PC-9 (cell line): ENCODE measurements at places on chromosomes 2 and 18.

DNA sequence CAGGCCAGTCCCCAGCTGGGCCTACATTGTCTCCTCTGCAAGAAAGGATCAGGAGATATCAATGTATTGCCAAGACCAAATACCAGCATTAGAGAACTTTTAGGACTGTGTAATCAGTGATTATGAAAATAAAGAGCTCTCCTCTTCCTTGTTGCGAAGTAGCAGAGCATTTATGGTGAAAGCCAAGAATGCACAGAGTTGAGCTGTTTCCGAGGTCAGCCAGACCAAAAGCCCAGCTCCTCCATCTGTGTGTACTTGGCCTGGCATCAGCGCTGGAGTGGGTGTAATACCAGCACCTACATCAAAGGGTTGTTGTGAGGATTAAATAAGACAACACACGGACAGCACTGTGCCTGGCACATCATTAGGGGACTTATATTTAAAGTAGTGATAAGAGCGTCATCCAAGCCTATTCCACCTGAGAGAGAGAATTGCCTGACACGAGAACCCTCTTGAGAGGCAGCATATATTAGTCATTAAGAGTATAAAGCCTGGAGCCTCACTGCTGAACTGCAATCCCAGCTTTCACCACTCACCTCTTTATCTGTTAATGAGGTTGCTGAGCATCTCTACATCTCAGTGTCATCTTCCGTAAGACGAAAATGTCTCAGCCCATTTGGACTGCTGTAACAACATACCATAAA lies 7.4 kb upstream of the SLC16A14 start:
- DNase-seq: no peak

DNA sequence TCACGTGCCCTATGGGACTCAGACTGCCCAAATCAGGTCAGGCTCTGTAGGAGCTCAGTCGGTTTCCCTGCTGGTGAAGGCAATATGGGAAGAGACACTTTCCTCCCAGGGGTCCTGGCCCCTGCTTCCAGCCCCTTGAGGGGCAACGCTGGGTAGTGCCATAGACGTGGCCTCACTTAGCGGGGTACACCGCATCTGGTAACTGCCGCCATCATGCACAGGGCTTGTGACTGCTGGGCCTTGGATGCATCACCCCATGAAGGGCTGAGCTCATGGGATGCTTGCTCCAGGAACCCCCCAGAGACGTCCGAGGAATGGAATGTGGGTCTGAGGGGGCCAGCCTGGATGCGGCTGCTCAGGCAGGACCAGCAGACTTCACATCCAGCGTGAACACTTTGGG lies 127.3 kb upstream of the HDAC4 start:
- DNase-seq: no peak

- no peak for DNase-seq
These were observed 10.8 kb upstream of the CRYBA2 start for GRCh38 chr2:219003979-219004378.

GRCh38 chr2:138356178-138356577 lies 145.4 kb upstream of the SPOPL start:
- DNase-seq: no peak

GRCh38 chr2:121326628-121327027 lies 41.6 kb upstream of the TFCP2L1 start:
- DNase-seq: no peak

DNA sequence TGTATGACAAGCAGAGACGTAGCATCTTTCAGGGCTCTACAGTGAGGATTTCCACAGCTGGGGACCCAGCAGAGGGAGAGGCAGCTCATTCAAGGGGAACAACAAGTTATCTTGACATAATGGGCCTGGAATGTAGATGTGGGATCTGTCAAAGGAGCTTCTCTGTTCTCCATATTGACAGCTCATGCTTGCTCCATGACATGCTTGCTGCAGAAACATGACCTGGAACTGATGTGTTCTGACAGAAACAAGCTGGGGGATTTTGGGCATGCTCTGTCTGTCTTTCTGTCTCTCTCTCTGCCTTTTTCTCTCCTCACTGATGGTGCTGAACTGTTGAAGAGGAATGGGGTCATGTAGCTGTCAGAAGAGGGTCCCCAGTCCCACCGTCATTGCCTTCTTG lies 79.6 kb downstream of the MMADHC start:
- no peak for DNase-seq

DNA sequence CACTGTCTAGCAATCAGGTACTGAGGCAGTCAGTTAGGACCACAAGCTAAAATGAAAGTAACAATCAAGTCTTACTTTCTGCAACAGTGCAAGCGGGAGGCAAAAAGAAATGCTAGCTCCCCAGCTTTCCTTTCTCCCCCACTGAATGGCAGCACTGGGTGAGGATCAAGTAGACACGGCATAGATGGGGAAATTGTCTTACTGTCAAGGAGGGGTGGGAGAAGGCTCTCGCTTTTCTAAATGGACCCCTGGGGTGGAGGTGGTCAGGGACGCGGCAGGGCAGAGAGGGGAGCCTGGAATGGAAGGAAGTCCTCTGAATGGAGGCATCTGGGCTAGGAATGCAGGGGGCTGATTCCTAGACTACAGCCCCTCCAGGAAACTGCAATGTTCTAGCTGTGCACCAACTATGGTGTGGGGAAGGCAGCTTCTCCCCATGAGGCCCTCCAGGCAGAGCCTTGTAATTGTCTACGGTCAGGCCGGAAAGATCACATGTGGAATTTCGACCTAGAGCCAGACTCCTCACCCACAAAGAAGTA lies 24.3 kb downstream of the METTL8 start:
- no peak for DNase-seq
